Upper lobe of right lung (tissue), 1 donor: ENCODE measurements at places on chromosomes 16 and 17. TPM values are rescaled to one million over a fixed set of nuclear protein-coding genes. Genes with fewer than 3 reads are reported as not detected.
A peak's percentile ranks its signal among the peaks of the same experiment; 100 is the strongest.

GRCh38 chr17:44155488-44155887 lies 13.8 kb downstream of the HROB start:
- DNase-seq, result no peak

GRCh38 chr17:6153375-6153774 lies 83.2 kb downstream of the WSCD1 start:
- no peak for DNase-seq

DNA sequence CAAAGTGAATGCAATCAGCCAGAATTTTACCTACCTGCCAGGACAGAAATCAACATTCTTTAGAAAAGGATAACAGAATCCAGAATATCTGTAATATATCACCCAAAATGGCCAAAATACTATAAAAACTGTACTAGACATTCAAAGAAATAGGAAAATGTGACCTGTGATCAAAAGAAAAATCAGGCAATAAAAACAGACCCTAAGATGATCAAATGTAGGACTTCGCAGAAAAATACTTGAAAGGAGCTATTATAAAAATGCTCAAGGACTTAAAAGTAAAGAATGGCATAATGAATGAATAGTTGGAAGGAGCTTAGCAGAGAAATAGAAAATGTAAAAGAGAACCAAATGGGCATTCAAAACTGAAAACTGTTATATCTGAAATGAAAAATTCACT lies 4.1 kb downstream of the LPCAT2 start:
- DNase-seq, result no peak

RNF222 gene
- total RNA-seq, result not detected

EFCAB5 gene
- 1.1 TPM for total RNA-seq

DNA sequence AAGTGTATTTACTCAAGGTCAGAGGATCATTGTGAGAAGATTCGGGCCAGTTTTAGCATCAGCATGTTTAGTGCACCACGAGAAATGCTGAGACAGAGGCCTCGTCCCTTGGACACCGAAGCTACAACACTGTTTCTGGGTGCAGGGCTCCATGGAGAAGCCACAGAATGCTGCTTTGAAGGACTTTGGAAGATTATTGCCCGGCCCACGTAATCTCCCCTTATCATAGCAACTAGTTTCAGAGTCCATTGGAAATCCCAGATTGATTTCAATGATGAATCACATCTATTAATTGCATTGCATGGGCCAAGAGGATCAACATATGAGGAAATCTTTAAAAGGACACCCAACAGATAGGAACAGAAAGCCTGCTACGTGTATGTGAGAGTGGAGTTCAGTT lies 156.0 kb downstream of the MAF start:
- DNase-seq, result no peak

- DNase-seq, result no peak
Observed at GRCh38 chr17:51091635-51092034, 29.0 kb downstream of the SPAG9 start.

DNA sequence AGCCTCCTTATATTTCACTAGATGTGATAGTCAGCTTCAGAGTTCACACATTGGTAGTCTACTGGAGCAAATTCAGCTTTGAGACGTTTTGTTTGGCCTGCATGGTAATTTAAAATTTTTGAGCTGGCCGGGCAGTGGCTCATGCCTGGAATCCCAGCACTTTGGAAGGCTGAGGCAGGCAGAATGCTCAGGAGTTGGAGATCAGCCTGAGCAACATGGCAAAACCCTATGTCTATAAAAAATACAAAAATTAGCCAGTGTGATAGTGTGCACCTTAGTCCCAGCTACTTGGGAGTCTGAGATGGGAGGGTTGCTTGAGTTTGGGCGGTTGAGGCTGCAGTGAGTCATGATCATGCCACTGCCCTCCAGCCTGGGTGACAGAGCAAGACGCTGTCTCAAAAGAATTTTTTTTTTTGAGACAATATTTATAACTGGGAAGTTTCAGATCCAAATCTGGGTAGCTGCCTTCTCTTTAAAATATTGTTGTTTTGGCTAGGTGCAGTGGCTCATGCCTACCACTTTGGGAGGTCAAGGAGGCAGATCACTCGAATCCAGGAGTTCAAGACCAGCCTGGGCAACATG lies 4.8 kb upstream of the BLMH start:
- no peak for DNase-seq

DNA sequence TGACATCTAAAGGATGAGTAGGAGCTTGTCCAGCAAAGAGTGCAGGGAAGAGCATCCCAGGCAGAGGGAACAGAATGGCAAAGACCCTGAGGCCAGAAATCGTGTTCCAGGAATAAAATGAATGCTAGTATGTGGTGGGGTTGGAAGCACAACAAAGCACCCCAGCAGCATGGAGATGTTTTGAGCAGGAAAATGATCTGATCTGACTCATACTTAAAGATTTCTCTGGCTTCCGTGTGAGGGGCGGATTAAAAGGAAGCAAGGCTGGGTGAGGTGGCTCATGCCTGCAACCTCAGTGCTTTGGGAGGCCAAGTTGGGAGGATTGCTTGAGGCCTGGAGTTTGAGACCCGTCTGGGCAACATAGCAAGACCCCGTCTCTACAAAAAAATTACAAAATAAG lies 2.3 kb downstream of the SLC5A11 start:
- no peak for DNase-seq

GRCh38 chr16:3182608-3183444 lies 5.2 kb upstream of the OR1F1 start:
- no peak for DNase-seq

DNA sequence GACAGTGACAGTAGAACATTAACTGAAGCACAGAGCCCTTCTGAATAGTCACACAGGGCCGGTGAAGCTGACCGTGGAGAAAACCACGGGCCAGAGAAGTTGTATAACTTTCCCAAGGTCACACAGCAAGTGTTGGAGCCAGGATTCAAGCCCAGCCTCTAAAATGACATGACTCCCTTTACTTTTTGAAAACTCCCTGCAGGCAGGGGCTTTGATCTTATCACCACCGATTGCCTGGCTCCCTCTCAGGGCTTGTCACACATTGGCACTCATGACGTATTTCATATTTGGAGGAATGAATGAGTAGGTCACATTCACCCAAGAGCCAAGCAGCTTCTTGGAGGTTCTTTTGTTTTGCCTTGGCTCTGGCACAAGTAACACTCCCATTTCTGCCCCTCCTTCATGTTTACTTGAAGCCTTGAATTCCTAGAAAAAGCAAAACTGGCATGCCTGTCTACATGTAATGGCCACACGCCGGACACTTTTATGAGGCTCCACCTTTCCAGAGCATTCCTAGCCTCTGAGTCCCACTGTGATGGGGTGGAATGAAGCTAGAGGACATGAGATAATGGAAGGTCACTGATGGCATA lies 13.3 kb upstream of the RBBP6 start:
- no peak for DNase-seq

- no peak for DNase-seq
Observed at GRCh38 chr16:23640615-23640930, 537 bp downstream of the PALB2 start.

GRCh38 chr17:35666070-35666469 lies 65.4 kb upstream of the RASL10B start:
- DNase-seq, result no peak

GRCh38 chr17:20986767-20987510 lies 55.9 kb downstream of the USP22 start:
- DNase-seq, result peak; percentile 21

OTOP2 gene
- total RNA-seq, result not detected

- no peak for DNase-seq
Observed at GRCh38 chr16:66996983-66997358, 8.6 kb downstream of the CES4A start.

CCL17 gene
- total RNA-seq, result 15.5 TPM

GRCh38 chr17:57940231-57940630 lies 15.0 kb downstream of the CUEDC1 start:
- no peak for DNase-seq

GRCh38 chr16:23803591-23804123 lies 32.1 kb upstream of the PRKCB start:
- DNase-seq, result peak; percentile 73

DNA sequence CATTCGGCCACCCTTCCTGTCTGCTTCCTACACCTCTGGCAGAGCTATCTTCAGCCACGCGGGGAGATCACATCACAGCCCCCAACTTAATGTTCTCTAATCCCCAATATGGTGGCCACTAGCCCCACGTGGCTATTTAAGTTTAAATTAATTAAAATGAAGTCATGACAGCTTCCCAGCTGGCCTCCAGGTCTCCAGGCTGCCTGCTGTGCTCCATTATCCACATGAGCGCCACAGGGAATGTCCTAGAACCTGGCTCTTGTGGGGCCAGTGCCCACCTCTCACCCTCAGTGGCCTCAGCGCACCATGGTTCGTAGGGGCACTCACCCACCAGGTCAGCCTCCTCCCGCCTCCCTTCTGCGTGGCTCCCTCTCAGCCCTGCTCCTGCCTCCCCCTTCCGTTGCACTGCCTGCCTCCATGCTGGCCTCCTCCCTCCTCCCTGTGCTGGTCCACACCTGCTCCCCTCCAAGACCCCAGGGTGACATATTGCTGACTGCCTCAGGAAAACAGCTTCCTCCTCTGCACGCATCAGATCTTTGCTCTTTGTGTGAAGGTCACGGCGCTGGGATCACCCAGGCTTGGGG lies 47.7 kb downstream of the IRF8 start:
- no peak for DNase-seq

GRCh38 chr16:44655-45054 lies 8.8 kb downstream of the POLR3K start:
- DNase-seq, result no peak

MED1 gene
- total RNA-seq, result 37.2 TPM

DNA sequence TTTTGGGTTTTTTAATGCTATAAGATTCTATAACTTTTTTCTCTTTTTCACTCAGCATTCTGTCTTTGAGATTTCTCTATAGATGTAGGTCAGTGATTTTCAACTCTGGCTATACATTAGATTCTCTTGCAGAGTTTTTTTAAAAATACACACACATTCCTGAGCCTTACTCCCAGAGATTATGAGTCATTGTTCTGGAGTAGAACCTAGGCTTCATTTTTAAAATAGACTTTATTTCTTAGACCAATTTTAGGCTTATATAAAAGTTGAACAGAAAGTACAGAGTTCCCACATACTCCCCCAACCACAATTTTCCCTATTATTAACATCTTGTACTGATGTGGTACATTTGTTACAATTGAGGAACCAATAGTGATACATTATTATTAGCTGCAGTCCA lies 63.3 kb downstream of the CYB561 start:
- DNase-seq, result no peak

- DNase-seq, result peak; percentile 61
Observed at GRCh38 chr17:4560837-4561256, 470 bp upstream of the GGT6 start.

DNA sequence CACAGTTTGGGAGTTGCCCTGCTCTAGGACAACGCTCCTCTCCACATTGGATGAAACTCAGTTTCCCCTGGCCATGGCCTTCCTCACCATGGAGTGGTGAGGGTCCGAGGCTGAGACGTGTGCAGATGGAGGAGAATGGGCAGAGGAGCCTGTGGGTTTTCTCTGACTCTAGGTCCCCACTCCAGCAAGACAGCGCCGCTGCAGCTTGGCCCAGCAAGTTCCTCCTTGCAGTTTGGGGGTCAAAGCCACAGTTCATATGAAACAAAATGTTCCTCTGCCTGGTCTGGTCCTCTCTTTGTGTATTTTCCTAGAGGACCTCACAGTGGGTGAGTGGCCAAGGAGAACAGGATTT lies 2.3 kb downstream of the C16orf54 start:
- no peak for DNase-seq

GALR2 gene
- total RNA-seq, result not detected

GRCh38 chr16:27378871-27379481 lies 23.0 kb upstream of the IL21R start:
- DNase-seq, result no peak

DNA sequence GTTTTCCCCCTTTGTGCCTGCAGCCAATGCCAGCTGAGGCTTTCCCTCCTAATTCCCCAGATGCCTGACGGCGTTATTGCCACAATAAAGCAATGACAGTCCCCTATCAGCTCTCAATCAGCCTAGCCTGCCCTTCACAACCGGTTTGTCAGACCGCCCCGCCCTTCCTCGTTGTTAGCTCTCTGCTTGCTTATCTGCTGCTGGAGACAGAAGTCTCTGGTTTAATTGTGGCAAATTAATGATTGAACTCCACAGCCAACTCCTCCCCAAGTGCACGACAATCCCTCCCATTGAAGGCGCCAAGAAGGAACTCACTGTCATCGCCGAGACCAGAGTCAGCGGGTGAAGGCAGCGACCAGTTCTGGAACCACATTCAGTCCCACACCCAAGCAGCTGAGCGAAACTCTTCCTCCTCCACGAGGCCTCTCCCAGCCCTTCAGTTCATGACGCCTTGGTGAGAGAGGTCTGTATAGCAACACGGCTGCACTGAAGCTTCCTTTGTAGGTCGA lies 474.4 kb downstream of the SLC39A11 start:
- no peak for DNase-seq

DNA sequence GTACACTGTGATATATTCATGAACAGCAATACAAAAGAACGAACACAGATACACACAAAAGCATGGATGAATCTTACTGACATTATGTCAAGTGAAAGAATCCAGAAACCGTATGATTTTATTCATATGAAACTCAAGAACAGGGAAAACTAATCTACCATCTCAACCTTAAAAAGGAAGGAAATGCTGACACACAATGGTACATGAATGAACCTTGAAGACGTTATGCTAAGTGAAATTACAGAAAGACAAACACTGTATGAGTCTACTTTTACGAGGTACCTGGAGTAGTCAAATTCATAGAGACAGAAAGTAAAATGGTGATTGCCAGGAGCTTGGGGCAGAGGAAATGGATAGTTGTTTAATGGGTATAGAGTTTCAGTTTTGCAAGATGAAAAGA lies 8.7 kb upstream of the PRKCB start:
- DNase-seq, result no peak

KCTD2 gene
- 25.3 TPM for total RNA-seq

SHISA6 gene
- not detected for total RNA-seq

DNA sequence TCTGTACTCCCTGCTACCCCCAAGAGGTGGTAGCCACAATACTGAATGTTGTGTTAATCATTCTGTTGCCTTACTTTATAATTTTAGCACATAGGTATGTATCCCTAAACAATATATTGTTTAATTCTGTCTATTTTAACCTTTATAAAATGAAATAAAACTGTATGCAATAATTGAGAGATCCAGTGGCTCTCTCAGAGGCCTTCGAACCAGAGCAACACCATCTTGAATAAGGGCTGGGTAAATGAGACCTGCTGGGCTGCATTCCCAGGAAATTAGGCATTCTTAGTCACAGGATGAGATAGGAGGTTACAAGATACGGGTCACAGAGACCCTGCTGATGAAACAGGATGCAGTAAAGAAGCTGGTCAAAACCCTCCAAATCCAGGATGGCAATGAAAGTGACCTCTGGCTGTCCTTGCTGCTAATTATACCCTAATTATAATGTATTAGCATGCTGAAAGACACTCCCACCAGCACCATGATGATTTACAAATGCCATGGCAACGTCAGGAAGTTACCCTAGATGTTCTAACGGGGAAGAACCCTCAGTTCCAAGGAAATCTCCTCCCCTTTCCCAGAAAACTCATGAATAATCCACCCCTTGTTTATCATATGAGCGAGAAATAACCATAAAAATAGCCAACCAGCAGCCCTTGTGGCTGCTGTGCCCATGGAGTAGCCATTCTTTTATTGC lies 2.0 kb upstream of the CANT1 start:
- no peak for DNase-seq

CES5A gene
- not detected for total RNA-seq

C17orf50 gene
- total RNA-seq, result not detected
